ENCODE measurements at places on chromosomes 6 and 20.

GRCh38 chr20:22515264-22515663, 69.1 kb downstream of the FOXA2 start:
- DNase-seq: no peak

- DNase-seq: peak; percentile 15
These were observed 90.9 kb downstream of the DTD1 start for GRCh38 chr20:18678549-18679419.

DNA sequence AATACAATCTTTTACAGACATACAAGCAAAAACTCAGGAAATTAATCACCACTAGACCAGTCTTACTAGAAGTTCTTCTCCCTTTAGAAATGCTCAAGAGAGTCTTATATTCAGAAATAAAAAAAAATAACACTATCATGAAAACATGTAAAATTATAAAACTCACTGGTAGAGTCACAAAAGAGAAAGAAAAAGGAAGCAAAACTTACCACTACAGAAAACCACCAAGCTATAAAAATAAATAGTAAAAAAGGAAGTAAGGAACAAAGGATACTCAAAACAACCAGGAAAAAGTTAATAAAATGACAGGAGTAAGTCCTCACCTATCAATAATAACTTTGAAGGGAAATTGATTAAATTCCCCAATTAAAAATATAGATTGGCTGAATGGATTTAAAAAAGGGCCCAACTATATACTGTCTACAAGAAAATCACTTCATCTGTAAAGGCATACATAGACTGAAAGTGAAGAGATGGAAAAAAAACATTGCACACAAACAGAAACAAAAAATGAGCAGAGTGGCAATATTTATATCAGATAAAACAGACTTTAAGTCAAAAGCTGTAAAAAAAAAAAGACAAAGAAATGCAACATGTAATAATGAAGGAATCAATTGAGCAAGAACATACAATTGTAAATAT, 489.5 kb downstream of the KIF16B start:
- no peak for DNase-seq

DNA sequence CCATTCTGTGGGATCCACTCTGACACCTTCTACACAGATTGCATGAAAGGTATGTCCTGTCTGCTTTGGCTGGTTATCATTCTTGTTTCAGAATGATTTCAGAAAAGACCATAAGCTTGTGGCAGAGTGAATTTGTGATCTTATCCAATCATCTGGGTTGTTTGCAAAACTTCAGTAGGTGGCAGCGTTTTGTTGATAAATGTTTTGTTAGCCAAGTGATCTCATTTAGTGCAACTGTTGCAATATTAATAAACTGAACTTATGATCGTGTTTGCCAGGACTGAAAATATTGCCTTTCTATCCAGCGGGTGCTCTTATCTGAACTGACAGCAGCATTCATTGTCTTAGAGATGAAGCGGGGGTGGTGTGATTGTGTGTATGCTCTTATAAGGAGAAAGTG, 613.2 kb upstream of the NOX3 start:
- no peak for DNase-seq

DNA sequence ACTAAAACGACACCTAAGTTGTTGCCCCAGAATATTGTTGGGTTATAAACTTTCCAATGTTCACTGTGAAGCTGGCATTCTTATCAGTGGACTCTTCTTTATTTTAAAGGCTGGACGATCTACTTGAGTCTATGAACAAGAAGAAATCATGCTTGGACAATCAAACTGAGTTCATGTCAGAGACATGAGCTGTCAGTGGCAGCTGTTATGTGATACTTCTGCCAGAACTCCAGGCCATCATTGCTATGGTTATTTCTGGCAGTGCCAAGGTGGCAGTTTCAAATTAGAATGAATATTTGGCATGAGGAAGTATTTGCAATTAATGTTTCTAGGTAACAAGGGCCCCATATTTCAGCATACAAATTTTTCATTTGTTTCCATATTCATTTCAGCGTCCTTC, 417.3 kb downstream of the LMBRD1 start:
- DNase-seq: no peak

- no peak for DNase-seq
These were observed 259.9 kb downstream of the TAF4 start for GRCh38 chr20:61805781-61806180.

- DNase-seq: peak; percentile 80
These were observed 37.7 kb downstream of the KCNQ2 start for GRCh38 chr20:63434599-63435378.

- DNase-seq: no peak
These were observed 45.5 kb upstream of the NR2E1 start for GRCh38 chr6:108120311-108120710.

DNA sequence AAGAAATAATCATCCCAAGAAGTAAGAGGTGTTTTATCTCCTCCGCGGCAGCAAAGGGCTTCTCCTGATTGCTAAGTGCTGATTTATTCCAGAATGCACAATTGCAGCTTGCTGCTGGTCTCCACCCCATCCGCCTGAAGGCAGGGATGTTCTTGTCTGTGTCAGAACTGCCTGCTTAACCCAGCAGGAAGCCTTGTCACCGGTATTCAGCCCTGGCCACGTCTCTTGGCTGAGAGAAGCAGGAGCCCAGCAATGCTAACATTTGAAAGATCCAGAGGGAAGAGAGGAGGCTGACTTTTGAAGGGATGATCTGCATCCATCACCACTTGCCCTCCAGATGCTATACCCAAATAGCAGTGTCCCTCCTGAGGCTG, 4.2 kb downstream of the SCML4 start:
- DNase-seq: no peak

DNA sequence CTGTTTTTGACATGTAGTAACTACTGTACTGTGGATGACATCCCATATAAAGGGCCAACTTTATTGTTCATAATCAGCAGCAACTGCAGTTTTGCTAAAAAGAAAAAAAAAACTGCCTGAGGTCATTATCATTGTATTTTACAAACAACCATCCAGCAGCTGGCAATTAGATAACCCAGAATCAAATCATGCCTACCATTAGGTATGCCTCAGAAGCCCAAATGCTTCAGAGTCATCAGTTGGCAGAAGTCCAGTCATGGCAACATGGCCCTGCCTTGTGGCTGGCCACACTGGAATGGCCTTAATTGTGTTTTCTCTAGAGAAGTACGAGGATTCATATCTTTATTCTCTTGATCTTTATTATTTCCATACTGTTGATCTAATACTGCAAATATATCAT, 462.4 kb upstream of the NRSN1 start:
- no peak for DNase-seq

GRCh38 chr6:3489027-3489757, 32.3 kb upstream of the SLC22A23 start:
- no peak for DNase-seq

DNA sequence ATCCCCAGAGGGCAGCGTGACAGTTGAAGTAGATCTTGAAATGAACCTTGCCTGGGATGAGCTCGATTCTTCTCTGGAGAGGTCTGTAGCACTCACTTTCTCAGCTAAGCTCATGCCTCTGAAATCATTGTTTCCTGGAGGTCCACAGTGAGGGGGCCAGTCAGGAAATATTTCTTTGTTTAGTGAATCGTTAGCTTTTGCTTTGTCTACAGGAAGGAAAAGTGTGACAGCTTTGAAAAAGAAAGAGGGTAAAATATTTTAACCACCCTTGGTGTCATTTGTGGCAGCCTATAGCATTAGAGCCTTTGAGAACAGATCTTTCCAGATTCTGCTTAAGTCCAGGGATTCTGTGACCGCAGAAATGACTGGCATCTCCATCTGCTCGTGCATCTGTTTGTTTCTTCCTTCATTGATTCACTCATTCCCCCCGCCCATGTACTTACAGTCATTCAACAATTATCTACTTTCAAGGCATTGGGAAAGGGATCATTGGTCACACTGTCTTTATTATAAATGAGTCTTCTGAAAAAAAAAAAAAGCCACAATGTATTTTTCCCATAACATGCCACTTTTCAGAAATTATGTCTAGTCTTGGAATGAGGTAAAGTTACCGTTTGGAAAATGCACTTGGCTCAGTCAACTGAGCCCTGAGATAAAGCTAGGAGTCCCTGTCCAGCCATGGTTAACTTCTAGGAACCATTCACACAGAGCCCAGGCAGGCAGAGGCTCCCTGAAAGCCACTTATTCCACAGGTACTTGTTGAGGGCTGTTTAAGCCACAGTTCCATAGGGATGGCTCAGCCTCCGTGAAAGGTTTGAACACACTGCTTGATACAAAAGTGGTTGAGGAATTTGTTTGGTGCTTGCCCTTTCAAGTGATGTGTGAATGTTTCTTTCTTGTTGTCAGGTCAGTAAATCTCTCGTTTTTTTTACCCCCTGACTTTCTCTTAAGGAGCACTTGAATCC, 86.0 kb downstream of the TIAM2 start:
- no peak for DNase-seq

GRCh38 chr6:116385921-116386320, 15.2 kb downstream of the DSE start:
- DNase-seq: no peak

- DNase-seq: no peak
These were observed 116.2 kb downstream of the TNFAIP3 start for GRCh38 chr6:137983269-137983668.

DNA sequence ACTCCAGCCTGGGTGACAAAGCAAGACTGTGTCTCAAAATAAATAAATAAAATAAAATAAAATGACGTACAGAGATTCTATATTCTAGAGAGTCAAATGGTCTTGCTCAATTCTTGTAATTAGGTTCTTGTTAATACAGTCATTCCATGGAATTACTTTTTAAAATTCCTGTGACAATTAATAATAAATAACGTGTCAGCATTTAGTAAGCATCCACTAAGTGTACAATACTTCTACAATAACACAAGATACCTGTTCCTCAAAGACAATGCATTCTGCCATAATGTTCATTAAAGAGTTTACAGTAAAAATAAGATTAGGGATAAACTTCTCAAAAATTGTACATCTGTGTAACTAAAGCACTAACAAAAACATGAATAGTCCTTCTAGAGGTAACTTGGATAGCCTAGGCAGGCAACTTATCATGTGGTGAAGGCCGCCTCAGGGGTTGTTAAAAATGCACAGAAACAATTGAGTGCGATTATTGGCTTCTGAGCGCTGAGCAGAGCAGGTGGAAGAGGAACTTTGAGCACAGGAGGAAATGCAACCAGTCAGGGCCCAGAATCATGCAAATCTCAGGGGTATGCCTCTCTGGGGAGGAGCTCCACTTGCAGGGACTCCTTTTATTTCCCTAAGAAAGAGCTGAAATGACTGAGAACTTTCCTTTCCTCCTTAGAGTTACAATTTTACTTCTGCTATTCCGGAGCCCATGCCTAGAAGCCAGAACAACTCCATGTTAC, 37.1 kb downstream of the QRSL1 start:
- peak; percentile 10 for DNase-seq

- DNase-seq: no peak
These were observed 97.0 kb downstream of the SMAP1 start for GRCh38 chr6:70764706-70765105.

DNA sequence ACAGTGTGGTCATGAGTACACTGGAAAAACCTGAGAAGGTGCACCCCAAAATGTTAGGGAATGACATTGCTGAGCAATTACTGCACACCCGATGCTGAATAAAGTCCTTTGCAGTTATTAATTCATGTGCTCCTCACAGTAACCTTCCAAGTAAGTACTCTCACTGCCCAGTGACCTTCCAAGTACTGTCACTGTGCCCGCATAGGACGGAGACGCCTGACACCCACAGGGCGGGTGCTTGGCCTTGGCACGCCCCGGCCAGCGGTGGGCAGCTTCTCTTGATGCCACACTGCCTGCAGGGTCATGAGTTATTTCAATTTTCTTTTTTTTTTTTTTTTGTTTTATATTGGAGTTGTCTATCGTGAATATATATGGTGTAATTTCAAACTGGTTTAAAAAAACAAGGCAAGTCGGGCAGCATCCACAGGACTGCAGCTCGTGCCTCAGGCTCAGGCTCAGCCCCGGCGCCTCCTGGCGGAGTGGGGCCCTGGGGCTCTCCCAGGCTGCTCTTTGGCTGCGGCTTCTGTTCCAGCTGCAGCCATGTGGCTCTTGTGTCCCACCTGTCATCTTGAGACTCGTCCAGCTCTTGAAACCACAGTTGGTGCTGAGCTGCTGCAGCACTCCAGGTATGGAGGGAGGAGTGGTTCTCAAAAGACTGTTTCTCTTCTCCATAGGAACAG, 27.0 kb downstream of the PNLDC1 start:
- DNase-seq: no peak

GRCh38 chr20:57425150-57426013, 34.2 kb downstream of the RBM38 start:
- peak; percentile 86 for DNase-seq

GRCh38 chr20:17655865-17656479, 26.1 kb downstream of the RRBP1 start:
- no peak for DNase-seq

GRCh38 chr20:59047938-59048680, 5.5 kb upstream of the PRELID3B start:
- no peak for DNase-seq

GRCh38 chr6:14231501-14232280, 114.1 kb downstream of the CD83 start:
- no peak for DNase-seq

All from NCI-H526 treated with DMSO at 0.1 percent for 48 hours (cell line).